ENCODE measurements at places on chromosomes 6 and 20.

DNA sequence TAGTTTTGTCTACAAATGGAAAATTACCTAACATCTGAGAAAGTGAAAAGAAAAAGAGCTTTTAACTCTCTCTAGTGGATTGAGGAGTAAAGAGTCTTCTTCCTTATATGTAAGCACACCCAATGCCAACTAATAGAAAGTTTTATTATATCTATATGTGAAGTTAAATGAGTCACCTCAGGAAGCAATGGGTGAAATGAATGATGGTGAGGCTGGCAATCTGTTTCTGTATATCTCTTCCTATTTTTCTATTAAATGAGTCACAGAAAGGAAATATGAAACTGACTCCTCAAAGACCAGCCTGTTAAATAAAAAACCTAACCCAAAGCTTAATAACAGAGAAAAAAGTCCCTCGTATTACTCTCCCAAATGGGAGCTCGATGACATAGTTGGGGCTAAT is 71.3 kb downstream of the OTOR start:
- no peak for DNase-seq

DNA sequence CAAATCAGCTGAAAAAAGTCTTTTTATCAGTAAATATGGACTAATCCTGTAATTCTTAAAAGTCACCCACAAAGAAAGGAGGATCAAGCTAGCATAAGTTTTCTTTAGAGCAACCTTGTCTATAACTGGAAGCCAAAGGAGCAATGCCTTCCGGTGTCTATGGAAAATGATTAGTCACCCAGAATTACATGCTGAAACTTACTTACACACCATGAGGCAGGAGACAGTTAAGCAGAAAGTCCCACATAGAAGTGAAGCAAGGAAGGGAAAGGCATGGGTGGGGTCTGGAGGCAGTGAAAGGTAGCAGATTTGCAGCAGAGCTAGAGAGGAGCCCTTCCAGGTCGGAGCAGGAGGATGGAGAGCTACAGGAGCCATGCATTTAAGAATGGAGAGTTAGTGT is 153.7 kb upstream of the RIPOR2 start:
- DNase-seq: peak; percentile 69

- DNase-seq: no peak
These were observed 311.6 kb downstream of the CDC5L start for GRCh38 chr6:44699082-44699481.

GRCh38 chr20:50335105-50335504 is 144.5 kb downstream of the CEBPB start:
- DNase-seq: peak; percentile 66

DNA sequence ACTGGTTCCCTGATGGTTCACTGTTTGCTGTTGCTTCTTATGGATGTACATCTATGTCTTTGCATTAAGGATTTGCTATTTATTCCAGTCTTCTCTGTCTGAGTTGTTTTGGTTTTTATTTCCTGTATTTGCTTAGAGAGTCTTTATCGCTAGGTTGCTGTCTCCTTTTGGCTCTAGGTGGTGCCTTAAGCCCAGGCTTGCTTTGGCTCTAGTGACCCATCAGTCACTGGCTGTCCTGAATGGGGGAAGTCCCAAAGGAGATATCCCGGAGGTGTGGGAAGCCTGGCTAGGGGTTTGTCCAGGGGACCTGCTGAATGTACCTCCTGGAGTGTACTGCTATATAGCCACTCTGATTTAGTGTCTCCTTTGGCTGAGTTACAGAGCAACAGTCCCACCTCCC is 53.4 kb downstream of the MCHR2 start:
- DNase-seq: no peak

DNA sequence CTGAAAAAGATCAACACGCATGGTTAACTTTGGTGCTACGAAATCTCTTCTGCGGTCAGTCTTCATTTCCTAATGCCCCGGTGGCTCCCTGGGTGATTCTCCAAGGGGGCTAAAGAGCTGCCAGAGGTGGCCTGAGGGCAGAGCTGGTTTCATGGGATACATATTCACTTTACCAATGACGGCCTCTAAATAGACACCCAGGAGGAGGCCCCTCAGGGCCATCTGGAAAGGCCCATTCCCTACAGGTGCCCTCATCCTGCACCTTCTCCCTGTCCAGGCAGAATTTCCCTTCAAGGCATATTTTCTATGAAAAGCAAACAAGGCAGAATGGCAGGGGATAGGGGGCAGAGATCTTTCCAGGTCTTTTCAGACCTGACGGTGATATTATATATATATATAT is 12.5 kb downstream of the BNIP5 start:
- no peak for DNase-seq

All from hematopoietic multipotent progenitor cell treated with erythropoietin and hydrocortisone succinate and interleukin-3 and kit ligand, for 4 days (in vitro differentiated cells).